Stimulated activated CD4-positive, alpha-beta T cell treated with anti-CD3 and anti-CD28 coated beads, Interleukin-1b, Interleukin-23, amount 100 ng/mL, for 1 hour (primary cell): ENCODE measurements at places on chromosomes 13 and 19.

DNA sequence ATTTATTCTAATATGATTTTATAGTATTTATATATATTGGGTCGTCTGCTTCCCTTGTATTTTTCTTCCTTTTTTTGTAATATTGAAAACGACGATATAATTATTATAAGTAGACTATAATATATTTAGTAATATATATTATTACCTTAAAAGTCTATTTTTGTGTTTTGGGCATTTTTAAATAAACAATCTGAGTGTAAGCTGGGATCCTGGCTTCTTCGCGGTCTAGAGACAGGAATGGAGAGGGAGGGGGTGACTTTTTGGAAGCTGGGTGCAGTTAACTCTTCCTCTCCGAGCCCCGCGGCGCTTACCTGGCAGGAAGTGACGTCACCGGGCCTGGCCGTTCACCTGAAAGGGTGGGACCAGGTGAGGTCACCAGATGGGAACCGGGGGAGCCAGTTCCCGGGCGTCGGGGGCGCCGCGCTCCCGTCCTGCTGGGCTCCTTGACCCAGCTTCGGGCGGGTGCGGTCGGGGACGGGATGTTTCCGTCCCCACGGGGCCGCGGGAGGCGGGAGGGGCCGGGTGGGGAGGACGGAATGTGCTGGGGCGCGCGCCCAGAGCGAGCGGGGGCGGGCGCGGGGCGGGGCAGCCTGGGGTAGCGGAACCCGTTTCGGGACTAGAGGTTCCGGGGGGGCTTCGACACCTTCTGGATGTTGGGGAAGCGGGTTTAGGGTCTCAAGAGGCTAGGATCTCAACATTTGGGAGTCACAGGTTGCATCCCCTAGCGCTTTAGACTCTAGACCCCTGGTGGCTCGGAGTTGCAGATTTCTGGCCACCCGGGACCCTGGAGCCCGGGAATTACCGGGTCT is 2.8 kb downstream of the ZFP36 start:
- peak; percentile 88 for DNase-seq

- DNase-seq, result no peak
Measured at GRCh38 chr19:788983-789700, 8.1 kb upstream of the PTBP1 start.

DNA sequence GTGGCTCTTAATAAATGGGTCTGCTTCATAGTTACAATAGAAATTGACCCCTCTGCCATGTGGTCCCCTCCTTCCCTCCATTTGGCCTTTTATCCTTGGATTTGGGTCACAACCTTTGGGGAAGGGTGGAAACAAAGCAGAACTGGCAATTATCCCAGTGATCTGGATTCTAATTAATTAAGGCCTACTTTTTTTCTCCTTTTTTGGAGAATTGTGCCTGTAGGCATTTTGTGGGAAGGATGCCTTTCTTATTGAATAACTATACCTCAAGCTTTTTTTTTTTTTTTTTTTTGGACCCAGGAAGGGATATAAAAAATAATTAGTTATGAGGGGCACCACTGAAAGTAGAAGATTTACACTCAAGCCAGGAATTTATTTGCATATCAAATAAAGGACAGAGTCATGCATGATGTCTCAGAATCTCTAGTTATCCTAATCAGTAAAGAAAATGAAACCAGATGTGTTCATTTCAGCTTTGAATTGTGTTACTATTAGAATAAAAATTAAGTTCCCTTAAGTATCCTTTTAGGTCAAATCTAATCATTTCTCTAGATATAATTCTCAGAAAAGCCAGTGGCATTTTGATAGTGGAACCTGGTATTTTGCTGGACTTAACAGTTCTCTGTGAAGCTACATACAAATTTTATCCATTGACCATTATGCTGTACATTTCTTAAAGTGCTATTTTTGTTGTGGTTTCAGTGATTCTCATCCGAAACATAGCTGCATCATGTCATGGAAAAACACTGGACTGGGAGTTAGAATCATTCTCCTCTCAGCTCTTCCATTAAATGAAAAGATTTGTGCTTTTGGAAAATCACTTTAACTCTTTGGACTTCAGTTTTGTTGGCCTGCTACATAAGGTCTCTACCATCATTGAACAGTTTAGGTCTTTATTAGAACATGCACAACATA is 129.3 kb downstream of the KCNRG start:
- no peak for DNase-seq

DNA sequence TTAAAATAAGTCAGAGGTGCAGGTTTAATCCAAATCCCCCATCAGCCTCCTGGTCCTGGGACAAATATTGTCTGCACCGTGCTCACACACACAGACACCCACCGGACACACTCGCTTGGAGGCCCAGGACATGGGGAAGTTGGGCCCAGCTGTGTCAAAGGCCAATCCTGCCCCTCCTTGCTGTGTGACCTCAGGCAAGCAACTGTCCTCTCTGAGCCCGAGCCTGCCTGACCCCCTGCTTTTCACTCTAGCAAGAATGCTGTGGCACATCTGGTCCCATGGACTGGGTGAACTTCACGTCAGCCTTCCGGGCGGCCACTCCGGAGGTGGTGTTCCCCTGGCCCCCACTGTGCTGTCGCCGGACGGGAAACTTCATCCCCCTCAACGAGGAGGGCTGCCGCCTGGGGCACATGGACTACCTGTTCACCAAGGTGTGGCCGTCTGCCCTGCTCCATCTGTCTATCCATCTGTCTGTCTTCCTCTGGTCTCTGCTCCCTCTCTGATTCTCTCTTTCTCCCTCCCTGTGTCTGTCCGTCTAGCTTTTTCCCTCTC is 9.3 kb downstream of the UPK1A start:
- DNase-seq, result no peak

GRCh38 chr19:42115219-42115618 is 17.0 kb downstream of the POU2F2 start:
- no peak for DNase-seq

GRCh38 chr19:17170538-17171297 is 44.4 kb upstream of the USE1 start:
- DNase-seq, result no peak

GRCh38 chr13:99315186-99315585 is 8.0 kb upstream of the GPR183 start:
- DNase-seq, result no peak

DNA sequence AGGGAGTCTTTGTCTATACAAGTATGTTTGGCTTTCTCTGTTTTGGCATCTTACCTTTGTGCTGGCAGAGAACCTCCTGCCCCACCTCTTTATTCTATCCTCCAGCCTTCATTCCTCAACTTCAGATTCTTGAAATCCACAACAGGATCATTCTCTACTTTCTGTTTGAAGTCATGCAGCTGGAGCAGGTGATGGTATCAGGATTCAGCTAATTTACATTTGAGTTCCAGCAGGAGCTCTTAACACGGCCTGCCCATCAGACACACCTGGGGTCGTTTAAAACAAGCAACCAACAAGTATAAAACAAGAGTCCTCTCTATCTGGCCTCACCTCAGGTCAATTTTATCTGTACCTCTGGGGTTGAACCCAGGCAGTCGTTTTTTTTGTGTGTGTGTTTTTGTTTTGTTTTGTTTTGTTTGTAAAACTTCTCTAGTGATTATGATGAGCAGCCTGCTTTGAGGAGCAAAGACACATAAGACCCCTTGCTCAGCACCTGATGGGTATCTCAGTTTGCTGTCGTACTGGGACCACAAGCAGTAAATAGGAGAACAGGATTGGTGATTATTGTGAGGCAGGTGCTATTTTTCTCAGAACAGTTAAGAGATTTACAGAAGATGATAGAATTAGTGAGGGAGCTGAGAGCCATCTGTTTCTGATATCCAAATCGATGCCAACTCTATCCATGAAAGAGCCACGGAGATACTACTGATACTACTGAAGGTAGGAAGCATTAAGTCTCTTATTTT is 78.4 kb downstream of the GPC6 start:
- DNase-seq, result no peak

- DNase-seq, result no peak
Measured at GRCh38 chr19:19741184-19741583, 8.3 kb upstream of the ZNF14 start.

DNA sequence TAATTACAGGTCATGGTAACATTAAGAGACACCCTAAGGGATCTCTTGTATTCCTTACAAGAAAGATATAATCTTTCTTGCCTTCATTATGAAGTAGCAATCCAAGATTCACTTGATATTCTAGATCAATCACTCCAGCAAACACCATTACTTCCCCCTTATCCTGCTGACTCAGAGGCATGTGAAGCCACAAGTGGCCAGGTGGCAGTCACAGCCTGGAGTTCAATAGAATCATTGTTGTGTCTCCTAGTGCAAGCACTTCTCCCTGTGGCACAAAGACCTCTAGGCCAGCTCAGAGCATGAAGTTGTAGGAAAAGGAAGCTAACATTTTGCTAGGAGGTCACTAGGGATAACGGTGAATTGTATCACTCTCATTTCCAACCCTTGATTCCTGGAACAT is 864.3 kb upstream of the ATXN8OS start:
- no peak for DNase-seq

- no peak for DNase-seq
Measured at GRCh38 chr13:111551204-111551820, 230.9 kb downstream of the TEX29 start.

GRCh38 chr19:2059422-2060201 is 8.6 kb upstream of the MKNK2 start:
- no peak for DNase-seq

GRCh38 chr13:82847595-82847994 is 1034.7 kb downstream of the SLITRK1 start:
- DNase-seq, result no peak

- no peak for DNase-seq
Measured at GRCh38 chr13:44899967-44900366, 89.3 kb downstream of the NUFIP1 start.

DNA sequence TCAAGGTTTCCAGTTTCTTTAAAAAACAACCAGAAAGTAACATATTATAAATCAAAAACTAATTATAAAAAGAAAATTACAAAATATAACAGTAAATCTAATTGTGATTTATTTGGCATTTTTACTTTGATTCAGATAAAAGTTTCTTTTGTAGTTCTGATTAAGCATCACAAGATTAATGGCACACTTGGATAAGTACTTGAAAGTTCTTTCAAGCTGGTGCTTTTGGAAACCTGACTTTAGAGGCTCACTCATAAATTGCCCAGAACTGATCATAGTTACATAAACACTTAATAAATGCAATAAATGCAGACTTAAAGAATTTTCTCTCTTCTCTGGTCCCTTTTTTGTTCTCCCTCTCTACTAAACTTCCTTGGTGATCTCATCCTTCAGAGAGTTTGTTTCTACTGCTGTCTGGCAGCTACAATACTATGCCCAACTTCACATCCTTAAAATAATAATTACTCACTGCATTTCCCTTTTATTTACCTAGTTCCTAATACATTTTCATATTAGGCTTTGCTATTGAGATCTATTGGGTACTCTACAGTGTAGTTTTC is 1417.0 kb downstream of the EFNB2 start:
- no peak for DNase-seq

DNA sequence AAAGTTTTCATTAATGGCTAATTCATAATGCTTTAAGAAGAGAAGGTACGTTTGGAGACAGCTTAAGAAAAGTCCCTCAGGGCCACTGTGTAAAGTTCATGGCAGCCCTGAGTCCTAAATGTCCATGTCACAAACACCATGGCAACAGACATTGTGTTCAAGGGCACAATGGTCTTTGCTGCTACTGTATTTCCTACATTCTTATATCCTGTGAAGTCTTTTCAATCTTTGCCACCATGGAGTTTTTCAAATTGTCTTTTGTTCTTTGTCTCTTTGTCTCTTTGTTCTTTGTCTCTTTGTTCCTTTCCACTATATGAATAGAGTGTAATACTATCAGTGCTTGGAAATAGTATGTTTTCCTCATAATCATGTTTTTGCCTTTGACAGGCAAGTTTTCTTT is 178.8 kb downstream of the VWA8 start:
- no peak for DNase-seq

DNA sequence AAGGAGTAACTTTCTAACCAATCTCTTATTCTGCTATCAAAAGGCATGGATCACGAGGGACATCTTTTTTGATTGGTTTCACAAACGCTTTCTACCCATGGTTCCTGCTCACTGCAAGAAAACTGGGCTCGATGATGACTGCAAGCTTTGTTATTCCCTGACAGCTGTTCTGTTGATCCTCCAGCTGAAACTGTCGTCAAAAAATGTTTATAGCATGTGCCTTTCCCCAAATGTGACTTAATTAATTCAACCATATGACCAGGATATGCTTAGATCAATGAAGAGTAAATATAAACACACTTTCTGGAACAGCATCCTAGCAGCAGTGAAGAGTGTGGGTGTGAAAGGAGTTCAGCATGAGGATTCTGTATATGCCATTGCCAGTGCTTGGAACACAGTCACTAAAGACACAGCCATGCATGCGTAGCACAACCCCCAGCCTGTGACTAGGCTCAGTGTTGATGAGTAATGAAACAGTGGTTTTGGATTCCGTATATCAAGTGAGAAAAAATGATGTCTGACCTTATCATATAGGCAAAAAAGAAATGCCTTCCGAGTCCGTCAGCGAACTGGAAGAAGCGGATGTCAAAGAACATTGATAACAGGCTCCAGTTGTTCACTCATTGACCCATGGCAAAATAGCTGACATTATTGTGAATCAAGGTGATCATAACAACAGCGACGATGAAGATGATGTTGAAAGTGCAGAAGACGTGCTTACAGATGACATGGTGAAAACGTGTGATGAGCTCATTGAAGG is 347.4 kb downstream of the FGF9 start:
- no peak for DNase-seq

- DNase-seq, result no peak
Measured at GRCh38 chr19:35642312-35642711, 767 bp downstream of the ETV2 start.

DNA sequence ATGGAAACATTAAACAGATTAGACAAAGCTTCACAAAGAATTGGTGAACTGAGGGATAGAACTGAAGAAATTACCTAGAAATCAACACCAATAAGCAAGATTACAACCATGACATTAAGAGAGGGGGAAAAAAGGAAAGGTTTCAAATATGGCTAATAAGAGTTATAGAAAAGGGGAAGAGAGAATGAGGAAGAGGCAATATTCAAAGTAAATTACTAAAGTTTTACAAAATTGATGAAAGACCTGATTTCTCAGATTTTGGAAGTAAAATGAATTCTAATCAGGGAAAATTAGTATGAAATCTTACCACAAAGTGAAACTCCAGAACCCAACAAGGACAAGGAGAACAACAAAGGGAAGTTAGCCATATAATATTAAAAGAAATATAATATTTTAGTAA is 187.4 kb downstream of the NBEA start:
- DNase-seq, result no peak

- DNase-seq, result peak; percentile 52
Measured at GRCh38 chr19:13099073-13099999, 3.3 kb downstream of the LYL1 start.

GRCh38 chr13:76383676-76384461 is 502.3 kb downstream of the KCTD12 start:
- DNase-seq, result no peak
